K562 (cell line): ENCODE measurements at places on chromosomes 3 and 15. TPM values are rescaled to one million over a fixed set of nuclear protein-coding genes. Genes with fewer than 3 reads are reported as not detected.
A peak's percentile ranks its signal among the peaks of the same experiment; 100 is the strongest.

DNA sequence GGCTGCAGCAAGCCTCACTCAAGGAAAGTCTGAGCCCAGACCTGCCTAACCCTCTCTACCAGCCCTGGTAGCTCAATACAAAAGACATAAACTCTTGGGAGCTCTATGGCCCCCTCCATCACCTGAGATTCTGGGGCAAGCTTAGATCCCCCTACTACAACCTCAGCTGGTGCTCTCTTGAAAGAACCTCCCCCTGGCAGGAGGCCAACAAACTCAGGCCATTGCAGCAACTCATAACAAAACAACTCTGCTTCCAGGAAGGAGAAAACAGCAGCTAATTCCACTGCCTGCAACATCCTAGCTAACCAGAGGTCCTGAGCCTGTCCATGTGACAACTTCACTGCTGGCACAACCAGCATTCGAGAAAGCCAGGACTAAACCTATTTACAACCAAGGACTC, 169.2 kb downstream of the ROBO1 start:
- no peaks in the 10 kb centered on the region for H3K4me1 ChIP-seq
- H3K36me3 ChIP-seq, result no peaks in the 10 kb centered on the region
- no peak overlapping the region for H3K27ac ChIP-seq
- no peak overlapping the region for H3K4me3 ChIP-seq

GRCh38 chr15:68501259-68501591, 69.3 kb upstream of the ITGA11 start:
- H3K27me3 ChIP-seq, result peaks cover 46% of the 10 kb centered on the region
- DNase-seq, result no peak
- no peak overlapping the region for H3K4me3 ChIP-seq
- H3K36me3 ChIP-seq, result no peaks in the 10 kb centered on the region
- no peaks in the 10 kb centered on the region for H3K4me1 ChIP-seq

The TM6SF1 gene
- 2.7 and 4.1 TPM in 2 replicates for total RNA-seq

- no peak for DNase-seq
- H3K27ac ChIP-seq, result no peak overlapping the region
- no peaks in the 10 kb centered on the region for H3K4me1 ChIP-seq
- H3K36me3 ChIP-seq, result no peaks in the 10 kb centered on the region
- H3K27me3 ChIP-seq, result no peaks in the 10 kb centered on the region
- H3K4me3 ChIP-seq, result no peak overlapping the region
These were observed 205.3 kb downstream of the ZBTB20 start for GRCh38 chr3:114941626-114942309.

The ACSBG1 gene
- 2.6 and 3.3 TPM in 2 replicates for total RNA-seq

DNA sequence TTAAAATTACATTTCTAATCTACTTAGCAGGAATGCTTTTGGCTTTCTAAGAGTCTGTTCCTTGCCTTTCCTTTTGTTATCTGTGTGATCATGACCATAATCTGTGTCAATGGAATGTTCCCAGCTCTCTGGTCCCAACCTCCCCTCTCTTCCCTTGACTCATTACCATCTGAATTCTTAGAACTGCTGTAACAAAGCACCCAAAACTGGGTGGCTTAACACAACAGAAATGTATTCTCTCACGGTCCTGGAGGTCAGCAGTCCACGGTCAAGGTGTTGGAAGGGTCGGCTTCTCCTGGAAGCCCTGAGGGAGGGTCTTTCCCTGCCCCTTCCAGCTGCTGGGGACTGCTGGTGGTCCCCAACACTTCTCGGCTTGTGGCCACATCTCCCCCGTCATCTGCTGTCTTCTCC, 81.1 kb downstream of the LRRK1 start:
- no peaks in the 10 kb centered on the region for H3K36me3 ChIP-seq
- no peak overlapping the region for H3K4me3 ChIP-seq
- H3K4me1 ChIP-seq, result no peaks in the 10 kb centered on the region; the same call in 1 of the 2 replicates
- peaks cover 35% of the 10 kb centered on the region for H3K27me3 ChIP-seq
- DNase-seq, result no peak

- DNase-seq, result no peak
- H3K36me3 ChIP-seq, result no peaks in the 10 kb centered on the region
- no peaks in the 10 kb centered on the region for H3K4me1 ChIP-seq
- H3K27me3 ChIP-seq, result 0 out of 2 replicates have a peak, but pooled peaks cover 7% of the 10 kb centered on the region
- no peak overlapping the region for H3K4me3 ChIP-seq
These were observed 126.4 kb downstream of the PTPRG start for GRCh38 chr3:61687663-61688306.

DNA sequence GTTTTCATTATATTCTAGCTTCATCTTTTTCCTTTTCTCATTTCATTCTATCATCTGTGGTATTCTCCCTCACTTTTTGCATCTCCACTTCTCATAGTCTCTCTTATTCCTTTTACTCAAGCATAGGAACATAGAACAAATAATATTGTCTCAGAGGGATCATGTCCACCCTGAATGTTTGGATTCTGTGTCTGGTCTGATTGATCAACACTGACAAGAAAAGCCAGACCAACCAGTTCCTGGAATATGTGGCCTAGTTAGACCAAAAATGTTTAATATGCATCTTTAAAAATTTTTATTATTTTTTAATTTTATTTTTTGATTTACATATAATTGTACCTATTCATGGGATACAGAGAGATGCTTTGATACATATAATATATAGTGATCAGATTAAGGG, 212.0 kb upstream of the ALCAM start:
- no peak overlapping the region for H3K27ac ChIP-seq
- no peaks in the 10 kb centered on the region for H3K4me1 ChIP-seq
- H3K27me3 ChIP-seq, result no peaks in the 10 kb centered on the region
- no peak for DNase-seq

The DPPA2 gene
- total RNA-seq, result not detected in 2 replicates

DNA sequence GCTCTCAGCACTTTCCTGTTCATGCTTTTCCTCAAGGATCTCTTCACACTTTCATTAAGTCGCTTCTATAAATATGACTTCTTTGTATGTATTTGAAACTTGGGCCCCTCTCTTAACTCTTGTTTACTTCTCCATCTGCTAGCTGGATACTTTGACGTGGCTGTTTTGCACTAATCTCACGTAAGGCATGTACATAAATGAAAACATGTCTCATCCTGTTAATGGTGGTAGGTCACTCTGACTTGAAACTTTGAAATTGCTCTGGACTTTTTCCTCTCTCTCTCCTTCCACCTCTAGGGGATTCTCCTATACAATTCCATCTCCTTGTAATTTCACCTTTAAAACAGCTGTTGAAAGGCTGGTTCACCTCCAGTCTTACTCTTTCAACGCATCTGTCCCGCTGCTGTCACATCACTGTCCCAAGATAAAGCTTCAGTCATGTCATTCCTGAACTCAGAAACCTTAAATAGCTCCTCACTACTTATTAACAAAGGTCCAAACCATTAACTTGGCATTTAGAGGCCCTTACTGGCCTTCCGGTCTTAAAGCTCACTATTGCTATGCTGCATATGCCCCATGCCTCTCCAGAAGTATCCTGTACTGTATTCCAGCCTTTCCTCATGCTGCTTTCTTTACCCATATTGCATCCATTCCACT, 1.2 kb downstream of the BLOC1S6 start:
- peak overlapping the region; percentile 93 for H3K27ac ChIP-seq
- H3K36me3 ChIP-seq, result peaks cover 19% of the 10 kb centered on the region; the same call in 1 of the 3 replicates
- no peaks in the 10 kb centered on the region for H3K27me3 ChIP-seq
- H3K4me1 ChIP-seq, result no peaks in the 10 kb centered on the region; the same call in 1 of the 2 replicates
- no peak for DNase-seq
- peak overlapping the region; percentile 80 for H3K4me3 ChIP-seq

The SLC6A1 gene
- total RNA-seq, result not detected in 2 replicates

The XYLB gene
- total RNA-seq, result 19.5 and 20.2 TPM in 2 replicates

- no peaks in the 10 kb centered on the region for H3K36me3 ChIP-seq
- no peaks in the 10 kb centered on the region for H3K4me1 ChIP-seq
- no peak overlapping the region for H3K27ac ChIP-seq
- H3K27me3 ChIP-seq, result no peaks in the 10 kb centered on the region
These were observed 41.9 kb upstream of the ABHD10 start for GRCh38 chr3:111936967-111937366.

DNA sequence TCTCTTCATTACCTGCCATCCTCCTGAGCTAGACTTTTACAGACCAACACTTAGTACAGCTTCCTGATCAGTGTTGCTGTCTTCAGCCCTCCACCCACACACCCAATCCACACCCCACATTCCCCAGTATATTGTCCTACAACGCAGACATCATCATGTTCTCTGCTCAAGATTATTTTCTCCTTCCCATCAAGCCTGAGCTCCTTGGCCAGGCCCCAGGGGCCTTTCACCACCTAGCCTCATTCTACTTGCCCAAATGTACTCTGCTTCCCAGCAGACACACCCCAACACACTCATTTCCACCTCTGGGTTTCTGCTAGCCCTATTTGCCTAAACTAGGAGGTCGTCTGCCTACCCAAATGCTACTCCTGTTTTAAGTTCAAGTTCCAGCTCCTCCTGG, 37.0 kb downstream of the DAPK2 start:
- peaks cover 42% of the 10 kb centered on the region for H3K4me1 ChIP-seq
- H3K27me3 ChIP-seq, result no peaks in the 10 kb centered on the region
- no peak for DNase-seq
- no peak overlapping the region for H3K4me3 ChIP-seq

The MYL3 gene
- total RNA-seq, result not detected in 2 replicates

DNA sequence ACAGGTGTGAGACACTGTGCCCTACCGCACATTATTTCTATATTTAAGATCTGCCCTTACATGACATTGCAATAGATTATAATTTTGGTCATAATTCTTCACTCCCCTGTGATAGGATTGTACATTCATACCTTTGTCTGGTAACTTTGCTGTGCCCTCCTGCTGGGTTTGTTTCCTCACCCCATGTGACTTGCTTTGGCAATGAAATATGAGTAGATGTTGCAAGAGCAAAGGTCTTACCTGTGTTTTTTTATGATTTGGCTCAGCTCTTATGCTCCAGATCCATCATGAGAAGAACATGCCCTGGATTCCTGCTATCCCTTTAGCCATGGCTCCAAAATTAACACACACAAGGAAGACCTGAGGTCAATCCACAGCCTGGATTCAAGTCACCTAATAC, 137.7 kb upstream of the EOMES start:
- H3K4me1 ChIP-seq, result no peaks in the 10 kb centered on the region
- no peak overlapping the region for H3K27ac ChIP-seq
- H3K4me3 ChIP-seq, result no peak overlapping the region
- no peaks in the 10 kb centered on the region for H3K27me3 ChIP-seq
- DNase-seq, result no peak

The TRAK1 gene
- total RNA-seq, result 27.5 and 28.5 TPM in 2 replicates
